Stimulated activated CD8-positive, alpha-beta memory T cell treated with anti-CD3 and anti-CD28 coated beads, Interleukin-4, amount 100 ng/mL, for 4 hours (primary cell): ENCODE measurements at places on chromosomes 7 and 10.

DNA sequence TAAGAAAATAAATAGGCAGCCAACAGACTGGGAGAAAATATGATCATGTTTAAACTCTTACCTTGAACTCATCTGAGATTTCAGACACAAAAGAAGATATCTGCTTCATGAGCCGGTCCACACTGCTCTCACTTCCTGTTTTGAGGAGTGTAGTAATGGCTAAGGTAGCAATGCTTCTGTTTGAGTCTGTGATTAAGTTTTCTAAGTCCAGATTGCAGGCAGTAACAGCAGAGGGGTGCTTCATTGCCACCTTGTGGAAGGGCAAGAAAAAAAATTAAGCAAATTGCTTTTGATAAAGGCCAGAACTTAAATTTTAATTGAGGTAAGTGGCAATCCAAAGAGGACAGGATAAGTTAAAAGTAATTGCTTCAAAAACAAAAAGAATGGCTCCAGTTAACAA, 69.1 kb downstream of the MEST start:
- no peak for DNase-seq

DNA sequence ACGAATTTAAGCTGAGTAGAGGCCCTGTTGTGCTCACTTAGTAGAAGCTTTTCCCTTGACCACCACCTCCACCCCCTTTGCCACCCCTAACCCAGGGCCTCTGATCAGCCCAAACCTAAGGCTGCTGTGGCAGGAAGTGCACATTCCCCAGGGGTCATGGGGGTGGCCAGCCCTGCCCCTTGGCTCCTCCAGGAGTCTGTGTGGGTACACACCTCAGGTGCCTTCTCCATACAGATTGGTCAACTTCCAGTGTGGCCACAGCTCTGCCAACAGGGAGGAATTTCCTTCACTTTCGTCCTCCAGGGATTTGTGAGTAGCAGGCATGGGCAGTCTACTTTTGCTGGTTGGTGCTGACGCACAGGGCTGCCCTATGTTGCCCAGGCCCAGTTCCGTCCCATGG, 249.9 kb upstream of the ZNF32 start:
- no peak for DNase-seq

- DNase-seq: no peak
These were observed 1.5 kb downstream of the CYP3A7 start for GRCh38 chr7:99733448-99733847.

GRCh38 chr10:86113501-86113900, 253.1 kb downstream of the GRID1 start:
- no peak for DNase-seq

DNA sequence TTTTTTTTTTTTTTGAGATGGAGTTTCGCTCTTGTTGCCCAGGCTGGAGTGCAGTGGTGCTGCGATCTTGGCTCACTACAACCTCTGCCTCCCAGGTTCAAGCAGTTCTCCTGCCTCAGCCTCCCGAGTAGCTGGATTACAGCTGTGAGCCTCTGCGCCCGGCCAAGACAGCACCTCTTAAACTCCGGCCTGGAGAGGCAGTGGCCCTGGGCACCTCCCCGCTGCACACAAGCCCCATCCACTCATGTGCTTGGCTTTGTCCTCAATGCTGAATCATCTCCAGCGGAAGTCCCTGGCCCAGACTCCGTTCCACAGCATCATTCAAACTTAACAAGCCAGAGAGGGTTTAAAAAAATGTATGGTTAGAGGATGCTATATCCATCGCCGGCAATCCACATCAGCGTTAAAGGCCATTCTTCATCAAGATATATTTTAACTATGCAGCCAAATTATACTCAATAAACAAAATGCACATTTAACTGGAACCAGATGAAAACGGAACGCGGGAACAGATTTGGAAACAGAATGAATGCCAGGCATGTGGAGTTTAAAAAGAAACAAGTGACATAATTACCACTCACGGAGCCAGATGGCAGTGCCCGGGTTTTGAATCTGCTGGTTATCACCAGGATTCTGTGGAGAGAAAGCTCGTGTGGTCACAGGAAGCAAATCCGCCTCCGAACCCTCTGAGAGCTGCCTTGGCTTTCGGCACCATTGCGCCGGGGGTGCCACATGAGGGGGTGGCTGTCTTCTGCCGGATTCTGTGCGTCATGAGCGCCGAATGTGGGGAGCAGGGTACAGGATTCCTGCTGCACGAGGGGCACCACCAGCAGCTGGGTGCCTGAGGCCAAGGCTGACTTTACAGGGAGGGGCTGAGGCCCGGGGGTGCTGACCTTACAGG, 45.6 kb upstream of the CFAP46 start:
- DNase-seq: no peak

DNA sequence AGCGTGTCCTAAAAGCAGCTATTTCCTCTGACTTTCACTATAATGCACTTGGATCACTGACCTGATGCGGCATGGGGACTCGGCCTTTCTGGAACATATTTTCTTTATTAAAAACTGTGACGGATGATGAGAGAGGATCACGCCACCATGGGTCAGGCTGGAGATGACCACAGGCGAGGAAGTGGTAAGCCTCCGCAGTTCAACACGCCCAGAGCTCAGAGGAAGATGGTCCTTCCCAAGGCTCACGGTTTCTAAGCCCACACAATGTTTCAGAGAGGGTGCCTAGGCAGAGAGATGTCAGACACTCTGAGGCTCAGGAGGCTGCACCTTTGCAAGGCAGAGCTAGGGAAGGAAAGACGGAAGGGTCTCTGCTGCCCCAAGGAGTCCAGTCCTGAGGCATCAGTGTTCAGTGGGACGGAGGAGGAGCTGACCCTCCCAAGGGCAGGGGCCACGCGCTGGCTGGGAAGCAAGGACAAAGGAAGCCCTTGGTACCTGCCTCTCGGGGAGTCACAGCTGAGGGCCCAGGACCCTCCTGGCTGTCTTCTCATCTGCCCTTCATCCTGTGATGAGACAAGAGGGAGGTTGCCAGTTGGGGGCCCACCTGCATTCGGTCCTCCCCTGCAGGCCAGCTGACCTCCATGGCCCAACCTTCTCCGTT, 9.5 kb downstream of the CHST15 start:
- DNase-seq: no peak

DNA sequence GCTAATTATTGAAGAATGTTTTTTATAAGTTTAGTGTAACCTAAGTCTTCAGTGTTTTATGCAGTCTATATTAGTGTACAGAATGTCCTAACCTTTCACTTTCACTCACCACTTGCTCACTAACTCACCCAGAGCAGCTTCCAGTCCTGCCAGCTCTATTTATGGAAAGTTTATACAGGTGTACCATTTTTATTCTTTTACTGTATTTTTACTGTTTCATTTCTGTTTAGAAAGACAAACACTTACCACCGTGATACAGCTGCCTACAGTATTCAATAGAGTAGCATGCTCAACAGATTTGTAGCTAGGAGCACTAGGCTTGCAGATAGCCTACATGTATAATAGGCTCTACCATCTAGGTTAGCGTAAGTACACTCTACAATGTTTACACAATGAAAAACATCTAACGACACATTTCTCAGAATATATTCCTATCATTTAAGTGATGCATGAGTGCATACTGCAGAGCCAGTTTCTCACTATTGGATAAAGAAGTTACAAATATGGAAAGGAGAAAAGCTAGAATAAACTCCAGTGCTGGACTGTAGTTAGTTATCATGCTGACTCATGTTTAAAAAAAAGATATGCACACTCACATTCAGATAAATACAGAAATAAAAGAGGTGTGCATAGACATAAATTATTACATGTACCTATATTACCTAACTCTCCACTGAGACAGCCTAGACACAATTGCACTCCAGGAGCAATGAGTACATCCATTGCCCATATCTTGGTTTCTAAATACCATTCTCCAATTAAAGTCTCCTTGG, 30.4 kb downstream of the STEAP1B start:
- no peak for DNase-seq

GRCh38 chr10:85542936-85543730, 823.5 kb downstream of the GRID1 start:
- no peak for DNase-seq

DNA sequence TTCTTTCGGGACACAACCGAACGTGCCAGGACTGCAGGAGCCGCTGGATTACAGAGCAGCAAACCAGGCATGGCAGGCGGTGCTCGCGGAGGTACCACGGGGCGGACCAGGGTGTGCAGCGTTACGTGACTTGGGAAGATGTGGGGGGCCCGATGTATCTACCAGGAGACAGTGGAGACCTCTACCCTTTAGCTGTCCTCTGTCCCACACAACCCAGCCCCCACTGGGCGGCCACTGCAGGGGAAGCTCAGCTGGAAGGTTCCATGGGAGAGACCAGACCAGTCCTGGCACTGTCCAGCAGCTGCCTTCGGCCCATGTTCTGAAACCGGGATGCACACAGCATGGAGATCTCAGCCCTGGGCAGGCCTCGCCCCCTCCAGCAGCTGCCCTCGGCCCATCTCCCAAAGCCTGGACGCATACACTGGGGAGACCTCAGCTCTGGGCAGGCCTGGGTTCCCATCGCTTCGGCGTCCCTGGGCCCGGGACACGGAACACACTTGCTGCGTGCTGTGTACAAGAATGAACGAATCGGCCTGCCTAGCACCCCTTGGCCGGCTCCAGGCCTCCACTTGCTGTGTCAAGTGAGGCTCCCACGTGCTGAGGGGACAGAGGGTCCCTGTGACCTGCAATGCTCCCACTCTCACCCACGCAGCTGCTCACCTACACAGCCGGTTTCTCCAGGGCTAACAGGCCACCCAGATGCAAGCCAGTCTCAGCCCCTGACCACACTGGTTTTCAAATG, 177.4 kb downstream of the ELFN1 start:
- DNase-seq: no peak

GRCh38 chr10:118442032-118442431, 99.9 kb upstream of the FAM204A start:
- no peak for DNase-seq

DNA sequence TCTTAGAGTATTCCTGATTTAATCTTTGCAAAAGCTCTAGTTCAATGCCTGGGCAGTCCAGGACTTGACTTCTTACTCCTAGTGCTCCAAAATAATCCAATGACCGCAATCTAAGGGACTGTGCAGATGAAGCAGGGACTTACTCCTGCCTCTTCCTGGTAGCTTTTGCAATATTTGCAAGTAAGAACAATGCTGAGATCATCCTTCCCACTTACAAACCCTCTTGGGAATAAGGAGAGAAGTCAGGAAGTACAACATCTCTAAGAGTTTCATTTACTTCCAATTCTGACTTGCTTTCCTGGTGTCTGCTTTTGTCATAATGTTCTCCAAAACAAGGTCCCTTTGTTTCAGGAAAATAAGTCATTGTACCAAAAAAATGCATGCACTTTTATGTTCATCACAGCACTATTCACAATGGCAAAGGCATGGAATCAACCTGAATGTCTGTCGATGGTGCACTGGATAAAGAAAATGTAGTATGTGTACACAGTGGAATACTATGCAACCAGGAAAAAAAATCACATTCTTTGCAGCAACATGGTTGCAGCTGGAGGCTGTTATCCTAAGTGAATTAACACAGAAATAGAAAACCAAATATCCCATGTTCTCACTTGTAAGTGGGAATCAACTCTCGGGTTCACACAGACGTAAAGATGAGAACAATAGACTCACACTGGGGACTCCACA, 7.1 kb upstream of the KCNMA1 start:
- no peak for DNase-seq

DNA sequence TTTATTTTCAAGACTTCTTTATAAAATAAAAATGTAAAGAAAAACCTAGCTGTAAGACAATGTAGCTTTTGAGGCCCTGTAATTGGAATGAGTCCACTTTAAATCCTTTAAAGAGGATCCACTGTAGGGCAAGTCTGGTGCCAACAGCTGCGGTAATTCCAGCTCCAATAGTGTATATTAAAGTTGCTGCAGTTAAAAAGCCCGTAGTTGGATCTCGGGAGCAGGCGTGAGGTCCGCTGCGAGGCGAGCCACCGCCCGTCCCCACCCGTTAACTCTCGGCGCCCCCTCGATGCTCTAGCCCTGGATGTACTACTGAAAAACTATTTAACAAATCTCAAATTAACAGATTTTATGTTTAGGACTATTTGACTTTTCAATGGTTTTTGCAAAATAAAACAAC, 414.7 kb upstream of the SEMA3C start:
- DNase-seq: no peak

GRCh38 chr7:333393-333764, 43.4 kb downstream of the FOXL3 start:
- DNase-seq: no peak
